Activated T-helper 1 cell treated with anti-CD3 and anti-CD28 coated beads, Interleukin-2, amount 50 U/mL, for 16 hours (primary cell): ENCODE measurements at places on chromosomes 1 and 21.

GRCh38 chr1:245419989-245420388, 265.2 kb downstream of the KIF26B start:
- no peak for DNase-seq

GRCh38 chr1:203116091-203116820, 11.3 kb upstream of the ADORA1 start:
- no peak for DNase-seq

DNA sequence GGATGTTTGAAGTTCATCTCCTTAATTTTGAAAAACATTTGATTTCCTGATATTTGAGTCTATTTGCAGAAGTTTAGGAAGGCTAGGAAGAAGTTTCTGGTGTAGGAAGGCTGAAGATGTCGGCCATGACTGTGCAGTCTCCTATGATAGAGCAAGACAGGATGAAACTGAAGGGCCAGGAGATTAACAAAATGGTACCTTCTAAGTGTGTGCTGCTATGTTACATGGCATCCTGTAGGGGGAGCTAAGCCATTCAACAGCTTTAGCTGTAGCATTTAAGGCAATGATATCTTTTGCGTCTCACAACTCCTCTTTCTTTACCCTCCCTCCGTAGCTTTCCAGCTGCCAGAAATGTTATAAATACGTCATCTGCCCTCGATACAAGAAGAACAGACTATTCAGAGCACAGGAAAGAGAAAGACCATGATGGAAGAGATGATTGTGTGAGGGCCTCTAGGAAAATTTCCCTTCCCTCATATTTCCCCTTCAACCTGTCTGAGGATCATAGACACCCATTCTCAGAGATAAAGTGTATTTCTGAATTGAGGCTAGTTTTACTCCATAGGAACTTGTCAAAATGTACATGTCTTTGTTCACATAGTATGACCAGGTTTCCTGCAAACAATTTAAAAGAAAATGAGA, 61.1 kb downstream of the XCL1 start:
- no peak for DNase-seq

DNA sequence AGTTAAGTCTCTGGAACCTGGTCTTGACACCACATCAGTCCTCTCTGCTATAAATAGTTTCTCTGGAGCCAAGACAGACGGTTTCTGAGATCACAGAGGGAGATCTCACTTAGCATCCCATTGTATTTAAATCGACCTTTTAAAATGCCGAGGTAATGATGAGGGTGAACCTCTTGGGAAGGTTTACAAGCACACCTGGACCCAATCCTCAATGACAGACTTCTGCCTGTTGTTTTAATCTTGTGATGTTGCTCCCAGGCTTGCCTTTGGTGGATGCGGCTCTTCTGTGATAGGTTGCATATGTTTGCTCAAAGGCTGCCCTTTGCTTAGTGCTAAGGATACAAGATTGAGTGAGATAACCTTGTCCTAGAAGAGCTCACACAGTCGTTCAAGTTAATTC, 104.6 kb upstream of the L1TD1 start:
- no peak for DNase-seq

GRCh38 chr1:23422241-23422877, 2.2 kb downstream of the TCEA3 start:
- DNase-seq = peak; percentile 39

GRCh38 chr1:193494368-193494767, 308.0 kb upstream of the B3GALT2 start:
- no peak for DNase-seq
